ENCODE measurements at places on chromosomes 6 and 20. TPM values are rescaled to one million over a fixed set of nuclear protein-coding genes. Genes with fewer than 3 reads are reported as not detected.

PDE7B gene
- 12.1 TPM for total RNA-seq

SIRPB1 gene
- 0.37 TPM for total RNA-seq

KIAA1755 gene
- total RNA-seq, result 4.9 TPM

CST7 gene
- total RNA-seq, result not detected

DEFB121 gene
- total RNA-seq, result not detected

HCRTR2 gene
- total RNA-seq, result 0.14 TPM

CRISP2 gene
- total RNA-seq, result not detected

PIGU gene
- 14.3 TPM for total RNA-seq

SDHAF4 gene
- total RNA-seq, result 13.2 TPM

KIAA0408 gene
- total RNA-seq, result 1.1 TPM

DOK5 gene
- 10.0 TPM for total RNA-seq

ULBP2 gene
- total RNA-seq, result 0.92 TPM

PLN gene
- total RNA-seq, result 3,094 TPM

TRIM15 gene
- total RNA-seq, result not detected

HSPA12B gene
- 11.0 TPM for total RNA-seq

SLC18B1 gene
- 1.7 TPM for total RNA-seq

CDH26 gene
- total RNA-seq, result 0.91 TPM

NKAIN2 gene
- total RNA-seq, result 0.97 TPM

CAGE1 gene
- not detected for total RNA-seq

TSHZ2 gene
- 5.8 TPM for total RNA-seq

NEURL2 gene
- 9.8 TPM for total RNA-seq

Measured in heart right ventricle (tissue), 16 donors.